BJ (cell line): ENCODE measurements at places on chromosomes 6 and 20.

DNA sequence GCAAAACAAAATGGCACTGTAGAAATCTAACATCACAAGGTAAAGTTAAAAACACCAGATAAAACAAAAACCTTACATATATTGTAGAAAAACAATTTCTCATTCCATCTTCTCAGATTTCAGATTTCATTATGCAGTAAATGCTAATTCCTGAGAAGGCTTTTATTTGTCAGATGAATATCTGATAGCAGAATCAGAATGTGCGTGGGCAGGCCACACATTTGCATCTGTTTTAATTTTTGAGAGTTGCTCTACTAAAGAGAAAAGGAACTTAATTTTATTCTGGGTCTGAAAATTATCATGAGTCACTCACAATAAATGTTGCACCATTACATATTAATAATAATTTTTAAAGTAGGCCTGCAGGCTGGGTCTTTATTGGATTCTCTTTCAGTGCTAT, 329.3 kb upstream of the SPTLC3 start:
- no peak for DNase-seq

- no peak for DNase-seq
These were observed 6.4 kb downstream of the MRPL14 start for GRCh38 chr6:44120692-44121443.

DNA sequence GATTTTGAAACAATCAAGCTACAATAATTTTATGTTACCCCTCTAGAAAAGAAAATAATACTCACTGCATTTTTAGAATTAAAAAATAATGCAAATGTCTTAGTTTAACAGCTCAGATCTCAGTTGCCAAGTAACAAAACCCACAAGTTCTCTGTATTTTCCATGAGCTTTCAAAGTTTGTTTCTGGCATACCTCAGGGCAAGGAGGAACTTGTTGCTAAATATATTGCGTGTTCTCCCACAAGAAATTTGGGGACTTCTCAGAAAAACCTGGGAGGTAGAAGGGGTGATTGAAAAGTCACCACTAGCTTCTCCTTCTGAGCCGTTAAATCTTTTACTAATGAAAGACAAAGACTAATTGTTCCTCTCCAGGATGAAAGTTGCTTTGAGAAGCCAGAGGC, 236.8 kb upstream of the MARCKS start:
- DNase-seq = no peak

DNA sequence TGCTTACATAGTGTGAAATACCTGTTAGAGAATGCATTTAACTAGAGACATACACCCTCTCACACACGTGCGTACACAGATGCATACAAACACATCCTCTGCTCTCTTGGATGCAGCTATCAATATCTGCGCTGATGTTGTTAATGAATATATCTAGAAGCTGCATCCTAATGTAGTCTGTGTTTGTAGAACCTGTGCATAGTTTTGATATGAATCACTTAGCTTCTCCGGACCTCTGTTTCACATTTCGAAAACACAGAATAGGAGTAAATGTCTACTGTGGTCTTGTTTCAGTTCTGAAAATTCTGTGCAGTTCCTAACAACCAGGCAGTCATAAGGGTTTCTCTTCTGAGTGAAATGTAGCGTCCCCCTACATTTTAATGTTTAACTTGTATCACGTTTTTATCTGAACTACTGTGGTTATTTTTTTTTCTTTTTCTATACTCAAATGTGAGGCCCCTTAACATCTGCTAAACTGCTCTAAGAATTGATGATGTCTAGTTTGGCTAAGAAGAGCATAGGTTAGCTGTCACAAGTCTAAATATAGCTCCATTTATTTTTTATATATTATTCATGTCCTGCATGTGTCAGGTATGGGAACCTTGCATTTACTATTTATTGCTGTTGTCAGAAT, 254.5 kb downstream of the TMEM242 start:
- no peak for DNase-seq

- no peak for DNase-seq
These were observed at the start of gene B3GAT2 for GRCh38 chr6:70956451-70957283. Gene B3GAT2, minus strand, starts transcription at chr6:70957060. Its CDS starts 631 bp downstream, at chr6:70956429.

- no peak for DNase-seq
These were observed 247.9 kb upstream of the SLC35B3 start for GRCh38 chr6:8683204-8683603.
